ENCODE measurements at places on chromosomes 7 and 10.

- DNase-seq: no peak
Measured at GRCh38 chr10:50419756-50420155, 168.4 kb upstream of the ASAH2 start.

- DNase-seq: no peak
Measured at GRCh38 chr7:154338701-154339506, 286.7 kb downstream of the DPP6 start.

- DNase-seq: no peak
Measured at GRCh38 chr7:134176037-134176350, 48.9 kb downstream of the LRGUK start.

GRCh38 chr7:41696323-41696916 is 6.5 kb downstream of the INHBA start:
- DNase-seq: peak; percentile 67

- peak; percentile 34 for DNase-seq
Measured at GRCh38 chr10:77877441-77878344, 48.9 kb downstream of the DLG5 start.

- peak; percentile 29 for DNase-seq
Measured at GRCh38 chr7:23712368-23713284, 2.6 kb downstream of the STK31 start.

DNA sequence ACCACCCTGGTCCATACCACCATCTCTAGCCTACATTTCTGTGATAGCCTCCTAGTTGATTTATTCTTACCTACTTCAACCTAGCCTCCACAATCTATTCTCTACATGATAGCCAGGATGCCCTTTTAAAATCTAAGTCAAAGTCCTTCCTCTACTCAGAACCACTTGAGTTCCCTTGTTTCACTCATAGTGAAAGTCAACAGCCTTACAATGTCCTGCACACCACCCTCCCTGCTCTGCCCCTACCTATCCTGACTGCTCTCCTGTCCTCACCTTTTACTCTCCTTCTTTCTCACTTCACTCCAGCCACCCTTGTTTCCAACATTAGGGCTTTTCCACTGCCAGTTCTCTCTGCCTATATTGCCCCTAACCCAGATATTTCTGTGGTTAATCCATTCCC is 146.7 kb downstream of the GRM3 start:
- DNase-seq: no peak

- DNase-seq: no peak
Measured at GRCh38 chr7:86932038-86932512, 127.4 kb downstream of the ELAPOR2 start.

DNA sequence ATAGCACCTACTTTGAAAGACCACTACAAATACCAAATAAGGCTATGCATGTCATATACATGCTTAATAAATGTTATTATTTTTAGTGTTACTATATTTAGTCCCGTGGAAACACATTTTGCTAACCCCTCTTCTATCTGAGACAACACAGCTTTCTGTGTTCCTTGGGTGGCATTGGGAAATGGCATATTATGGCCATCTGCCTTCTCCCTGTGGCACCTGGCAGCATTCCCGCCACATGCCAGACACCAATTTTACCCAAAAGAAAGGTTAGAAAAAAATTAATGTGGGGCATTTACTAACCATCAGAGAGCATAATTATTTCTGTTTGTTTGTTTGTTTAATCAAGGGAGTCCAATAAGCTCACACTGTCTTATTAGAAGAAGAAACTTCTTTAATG is 168.6 kb upstream of the ETV1 start:
- no peak for DNase-seq

GRCh38 chr7:80681272-80681885 is 42.9 kb downstream of the CD36 start:
- DNase-seq: no peak

- no peak for DNase-seq
Measured at GRCh38 chr10:116848032-116848943, 1.0 kb upstream of the ENO4 start.

DNA sequence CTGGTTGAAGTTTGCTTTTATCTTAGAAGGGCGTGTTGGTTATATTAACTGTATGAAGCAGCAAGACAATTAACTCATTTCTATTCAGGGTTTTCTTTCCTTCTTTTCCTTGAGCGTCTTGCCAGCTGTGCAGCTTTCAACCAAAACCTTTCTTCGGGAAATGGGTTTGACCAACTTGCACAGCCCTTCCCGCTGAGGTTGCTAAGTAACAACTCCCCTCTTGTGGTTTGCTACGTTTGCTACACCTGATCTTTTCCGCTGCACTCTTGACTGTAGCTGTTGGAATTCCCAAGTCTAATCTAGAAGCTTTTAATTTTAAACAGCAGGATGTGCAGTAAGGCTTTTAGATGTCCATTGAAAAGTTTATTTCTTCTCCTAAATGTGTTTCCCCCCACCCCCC is 116.9 kb downstream of the CDCA7L start:
- no peak for DNase-seq
